ENCODE measurements at places on chromosomes 1 and 21.

- no peak for DNase-seq
These were observed 742 bp upstream of the HSPA13 start for GRCh38 chr21:14383596-14384180.

DNA sequence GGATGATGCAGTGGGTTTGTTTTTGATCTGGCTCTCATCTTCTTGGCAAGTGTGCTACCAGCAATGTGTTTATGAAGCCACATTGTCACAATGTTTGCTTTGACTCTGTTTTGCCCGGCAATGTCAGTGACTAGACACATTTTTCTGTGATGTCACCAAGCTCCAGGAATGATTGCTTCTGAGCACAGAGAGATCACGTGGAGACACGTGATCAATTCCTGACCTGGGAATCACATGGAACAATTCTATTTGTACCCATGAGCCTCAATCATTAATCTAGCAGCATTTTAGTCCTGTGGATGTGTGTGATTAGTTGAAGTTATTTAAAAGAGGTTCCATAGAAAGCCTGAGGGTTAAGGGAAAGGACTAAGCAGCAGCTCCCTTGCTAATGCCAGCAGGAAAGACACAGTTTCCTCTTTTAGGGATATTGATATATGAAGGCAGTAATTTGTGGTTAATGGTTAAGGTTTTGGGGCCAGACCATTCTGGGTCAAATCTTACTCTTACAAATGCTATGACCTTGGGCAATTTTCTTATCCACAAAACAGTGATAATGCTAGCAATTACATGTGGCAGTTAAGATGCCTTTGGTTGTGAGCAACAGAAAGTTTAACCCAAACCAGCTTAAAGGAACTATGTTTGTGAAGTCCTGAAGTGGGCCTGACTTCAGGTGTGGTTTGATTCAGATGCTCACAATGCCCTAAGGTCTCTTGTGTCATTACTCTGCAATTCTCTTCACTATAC lies 59.0 kb downstream of the FASLG start:
- DNase-seq: no peak

- DNase-seq: no peak
These were observed 7.1 kb upstream of the DIPK1A start for GRCh38 chr1:92968138-92969032.

DNA sequence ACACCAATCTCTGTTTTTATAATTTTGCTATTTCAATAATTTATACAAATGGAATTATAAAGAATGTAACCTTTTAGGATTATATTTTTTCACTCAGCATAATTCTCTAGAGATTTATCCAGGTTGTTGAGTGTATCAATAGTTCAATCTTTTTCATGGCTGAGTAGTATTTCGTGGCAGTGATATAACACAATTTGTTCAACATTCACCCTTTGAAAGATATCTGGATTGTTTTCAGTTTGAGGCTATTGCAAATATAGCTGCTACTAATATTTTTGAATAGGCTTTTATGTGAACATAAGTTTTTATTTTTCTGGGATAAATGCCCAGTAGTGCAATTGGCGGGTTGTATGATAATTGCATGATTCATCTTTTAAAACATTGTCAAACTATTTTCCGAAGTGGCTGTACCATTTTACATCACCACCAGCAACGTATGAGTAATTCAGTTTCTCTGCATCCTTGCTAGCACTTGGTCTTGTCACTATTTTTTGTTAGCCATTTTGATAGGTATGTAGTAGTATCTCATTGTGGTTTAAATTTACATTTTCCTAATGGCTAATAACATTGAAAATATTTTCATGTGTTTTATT lies 55.6 kb upstream of the ABCD3 start:
- no peak for DNase-seq

- no peak for DNase-seq
These were observed 420.0 kb downstream of the MATN1 start for GRCh38 chr1:30303387-30303786.

GRCh38 chr1:15953791-15954241 lies 22.1 kb downstream of the ZBTB17 start:
- no peak for DNase-seq

GRCh38 chr1:180919183-180919700 lies 6.5 kb downstream of the KIAA1614 start:
- DNase-seq: no peak

DNA sequence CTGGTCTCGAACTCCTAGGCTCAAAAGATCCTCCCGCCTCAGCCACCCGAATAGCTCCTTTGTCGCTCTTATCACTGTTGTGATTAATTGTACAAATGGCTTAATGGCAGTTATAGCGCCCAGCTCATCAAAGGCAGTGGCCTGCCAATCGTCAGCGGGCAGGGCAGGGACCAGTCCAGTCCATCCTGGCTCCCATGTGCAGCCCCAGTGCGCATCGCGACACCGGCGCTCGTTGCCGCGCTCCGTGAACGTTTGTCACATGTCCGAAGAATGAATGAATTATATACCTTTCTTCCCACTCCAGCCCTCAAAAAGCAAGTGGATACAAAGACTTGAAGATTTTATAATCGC lies 18.4 kb downstream of the MTX1 start:
- no peak for DNase-seq

DNA sequence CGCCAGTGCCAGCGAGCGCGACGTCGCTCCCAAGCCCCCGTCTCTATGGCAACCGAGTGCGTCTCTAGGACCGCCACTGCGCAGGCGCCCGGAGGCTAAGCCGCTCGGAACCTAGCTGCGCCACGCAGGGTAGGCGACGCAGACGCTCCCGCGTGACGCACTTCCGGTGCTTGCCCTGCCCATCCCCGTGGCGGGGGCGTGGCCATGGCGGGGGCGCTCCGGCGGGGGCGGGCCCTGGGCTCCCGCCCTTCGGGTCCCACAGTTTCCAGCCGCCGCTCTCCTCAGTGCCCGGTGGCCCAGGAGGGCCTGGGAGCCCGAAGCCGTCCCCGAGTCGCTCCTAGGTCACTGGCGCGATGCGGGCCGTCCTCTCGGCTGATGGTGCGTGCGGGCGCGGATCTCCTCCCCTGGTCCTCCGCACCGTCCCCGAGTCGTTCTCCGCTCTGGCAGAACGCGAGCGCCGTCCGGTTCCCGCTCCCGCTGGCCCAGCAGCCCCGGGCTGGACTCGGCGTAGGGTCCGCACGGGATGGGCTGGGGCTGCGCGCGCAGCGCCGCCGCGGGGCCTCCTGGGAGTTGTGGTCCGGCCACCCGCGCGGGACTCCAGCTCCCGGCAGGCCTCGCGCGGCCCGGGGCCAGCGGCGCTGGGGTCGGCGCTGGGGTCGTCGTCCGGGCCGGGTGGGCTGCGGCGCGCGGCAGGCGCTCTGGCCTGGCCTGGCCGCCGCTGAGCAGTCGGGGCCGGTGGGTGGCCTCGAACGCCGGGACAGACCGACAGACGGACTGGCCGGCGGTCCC lies at the start of gene MIB2:
Gene MIB2 (plus strand): TSS at position 245 of the 789 bp plus-strand sequence. CDS start 7,953 bp downstream, outside the sequence.
- DNase-seq: no peak

DNA sequence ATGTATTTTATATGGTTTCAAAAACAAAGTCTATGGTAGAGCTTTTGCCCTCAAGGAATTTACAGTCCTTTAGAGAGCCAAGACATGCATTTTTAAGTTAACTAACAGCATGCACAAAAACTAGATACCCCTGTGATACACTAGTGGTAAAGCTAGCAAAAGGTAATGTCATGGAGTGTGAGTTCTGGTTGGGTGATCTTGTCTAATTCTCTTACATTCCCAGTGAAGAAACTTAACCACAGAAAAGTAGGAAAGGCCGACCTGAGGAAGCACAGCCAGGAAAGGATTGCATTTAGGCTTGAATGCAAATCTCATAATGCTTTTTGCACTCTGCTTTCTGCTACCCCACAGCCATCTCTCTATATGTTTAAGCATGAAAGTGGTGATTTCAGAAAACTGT lies 202.2 kb downstream of the ROR1 start:
- no peak for DNase-seq

DNA sequence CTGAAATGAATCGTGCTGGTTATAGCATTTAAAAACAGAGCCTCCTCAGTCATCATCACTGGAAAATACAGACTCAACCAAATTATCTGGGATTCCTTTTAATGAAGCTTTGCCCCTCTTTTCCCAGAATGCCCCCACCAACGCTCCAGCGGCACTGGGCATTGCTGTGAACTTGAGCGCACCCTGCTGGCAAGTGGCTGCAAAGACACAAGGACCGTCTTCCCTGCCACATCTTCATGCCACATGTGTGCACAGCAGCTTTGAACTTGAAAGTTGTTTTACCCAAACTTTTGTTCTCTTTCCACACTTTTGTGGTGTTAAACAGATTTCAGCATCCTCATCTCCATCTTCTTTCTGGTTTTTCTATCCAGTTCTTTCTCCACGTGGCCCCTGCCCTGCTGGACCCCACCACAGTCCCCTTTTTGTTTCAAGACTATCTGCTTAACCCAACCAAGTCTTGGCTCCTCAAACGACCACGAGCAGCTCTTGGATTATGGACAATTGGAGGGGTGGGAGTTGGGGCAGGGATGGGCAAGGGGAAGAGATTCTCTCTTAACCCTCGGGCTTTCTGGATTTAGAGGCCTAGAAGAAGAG lies 12.8 kb upstream of the LMX1A start:
- DNase-seq: no peak

DNA sequence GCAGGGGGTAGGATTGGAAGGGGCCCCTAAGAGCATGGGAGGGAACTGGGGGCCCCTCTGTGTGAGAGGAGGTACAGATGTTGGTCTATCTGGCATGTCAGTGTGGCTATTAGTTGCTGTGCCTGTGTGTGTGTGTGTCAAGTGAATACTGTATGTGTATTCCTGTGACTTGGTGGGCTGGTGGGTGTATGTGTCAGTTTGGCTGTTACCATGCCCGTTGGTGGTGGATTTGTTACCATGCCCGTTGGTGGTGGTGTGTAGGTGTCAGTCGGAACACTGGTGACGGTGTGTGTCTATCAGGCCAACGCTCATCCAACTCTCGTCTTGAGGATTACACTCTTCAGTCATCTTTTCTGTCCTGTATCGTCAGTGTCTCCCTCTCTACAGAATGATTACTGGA lies 22.6 kb downstream of the TFAP2E start:
- no peak for DNase-seq

DNA sequence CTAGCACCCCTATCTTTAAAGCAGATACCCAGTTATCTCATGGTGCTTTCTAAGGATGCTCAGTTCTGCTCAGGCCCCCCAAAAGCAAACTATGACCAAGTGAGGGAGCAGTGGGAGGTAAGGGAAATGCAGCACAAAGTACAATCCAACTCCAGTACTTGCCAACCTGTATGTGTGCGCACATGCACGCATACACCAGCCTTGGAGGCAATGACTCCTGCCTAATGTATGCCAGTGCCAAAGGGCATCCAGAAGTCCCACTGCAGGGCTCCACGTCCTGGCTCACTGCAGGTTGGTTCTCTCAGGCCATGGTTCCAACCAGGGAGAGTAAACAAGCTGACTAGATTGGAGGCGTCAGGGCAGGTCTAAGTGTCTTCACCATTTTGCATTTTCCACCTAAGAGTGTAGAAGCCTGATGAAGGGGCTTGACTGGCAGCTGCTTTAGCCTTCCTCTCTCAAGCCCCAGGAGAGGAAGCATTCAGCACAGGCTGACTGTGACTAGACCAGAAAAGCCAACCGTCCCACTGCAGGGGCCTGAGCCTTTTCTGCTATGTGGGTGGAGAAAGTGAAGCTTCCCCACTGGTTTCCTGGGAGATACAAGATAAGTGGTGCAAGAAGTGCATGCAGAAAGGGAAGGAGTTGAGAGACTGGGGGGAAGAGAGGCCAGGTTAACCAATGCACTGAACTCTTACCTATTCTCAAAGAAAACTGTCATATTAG lies 7.7 kb downstream of the AMIGO1 start:
- no peak for DNase-seq

DNA sequence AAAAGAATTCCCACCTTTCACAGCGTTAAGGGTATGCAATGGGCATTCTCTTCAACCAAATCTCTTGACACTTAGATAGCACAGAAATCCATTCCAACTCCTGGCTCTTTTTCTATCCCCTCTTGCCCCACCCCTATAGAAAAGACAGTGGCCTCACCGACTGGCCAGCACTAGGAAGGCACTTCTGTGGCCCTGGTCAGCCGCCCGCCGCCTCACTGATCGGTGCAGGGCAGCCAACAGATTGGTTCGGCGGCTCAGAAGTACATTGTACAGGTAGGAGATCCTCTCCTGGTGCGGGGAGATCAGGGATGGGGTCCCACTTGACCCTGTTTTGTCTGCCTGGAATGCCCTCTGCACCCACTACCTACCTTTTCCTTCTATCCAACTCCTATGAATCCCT lies 9.3 kb downstream of the DCST2 start:
- no peak for DNase-seq

DNA sequence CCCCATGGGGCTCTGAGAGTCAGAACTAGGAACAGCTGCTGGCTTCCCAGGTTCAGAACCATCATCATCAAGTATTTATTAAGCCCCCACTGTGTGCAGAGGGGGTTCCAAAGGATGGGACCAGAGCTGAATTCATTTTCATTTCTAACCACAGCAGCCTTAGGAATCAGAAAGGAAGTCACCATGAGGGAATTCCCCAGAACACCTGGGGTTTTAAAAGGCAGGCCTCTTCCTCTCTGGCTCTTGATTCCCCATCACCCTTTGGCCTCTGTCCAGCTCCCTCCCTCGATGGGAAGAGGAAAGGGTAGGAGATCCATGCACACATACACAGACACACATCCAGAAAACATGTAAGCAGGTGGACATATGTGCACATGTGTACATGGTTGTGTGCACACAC lies 1.3 kb upstream of the KCNN3 start:
- no peak for DNase-seq

DNA sequence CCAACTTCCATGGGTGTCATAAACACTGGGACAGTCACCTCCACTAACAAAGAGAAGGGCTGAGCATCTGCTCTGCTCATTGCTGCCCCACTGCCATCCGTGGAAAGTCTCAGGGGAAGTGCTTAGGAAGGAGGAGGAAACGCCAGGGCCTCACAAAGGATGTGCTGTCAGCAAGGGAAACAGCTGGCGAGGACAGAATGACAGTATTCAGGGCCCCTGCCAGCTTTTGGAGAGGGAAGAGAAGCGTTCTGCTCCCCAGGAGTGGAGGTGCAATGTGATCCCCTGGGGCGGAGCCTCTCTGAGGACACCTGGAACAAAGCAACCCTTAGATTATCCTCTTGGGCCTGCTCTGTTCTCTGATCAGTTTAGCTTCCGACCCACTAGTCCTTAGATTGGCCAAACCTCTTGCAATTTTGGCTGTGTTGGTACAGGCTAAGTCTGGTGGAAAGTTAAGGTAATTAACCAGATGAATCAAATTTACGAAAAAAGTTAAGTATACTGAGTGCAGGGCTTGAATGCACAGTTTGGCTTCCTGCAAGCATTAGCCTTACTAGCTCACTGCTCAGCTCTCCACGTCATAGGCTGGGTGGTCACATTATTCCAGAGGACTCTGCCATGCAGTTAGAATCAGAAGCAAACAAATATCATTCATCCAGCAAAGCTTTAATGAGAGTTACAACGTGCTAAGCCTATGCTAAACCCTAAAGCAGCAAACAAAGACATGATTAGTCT lies 170.2 kb upstream of the NFIA start:
- DNase-seq: no peak

DNA sequence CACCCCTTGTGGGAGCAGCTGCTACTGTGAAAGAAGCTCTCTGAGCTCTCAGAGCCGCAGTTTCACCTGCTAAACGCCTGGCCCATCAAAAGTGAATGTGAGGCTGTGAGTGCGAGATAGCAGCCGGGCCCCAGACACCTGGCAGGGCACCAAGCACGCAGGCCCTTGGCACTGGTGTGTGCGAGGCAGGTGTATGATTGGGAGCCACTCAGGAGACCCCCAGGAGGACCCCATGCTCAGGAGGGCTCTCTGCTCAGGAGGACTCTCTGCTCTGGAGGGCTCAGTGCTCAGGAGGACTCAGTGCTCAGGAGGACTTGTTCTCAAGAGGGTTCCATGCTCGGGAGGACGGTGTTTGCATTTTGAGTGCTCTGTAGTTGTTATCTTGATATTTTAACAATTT lies 14.3 kb upstream of the ADARB1 start:
- DNase-seq: no peak

Measured in epithelial cell of proximal tubule (primary cell).